ENCODE measurements at places on chromosomes 4 and X.

DNA sequence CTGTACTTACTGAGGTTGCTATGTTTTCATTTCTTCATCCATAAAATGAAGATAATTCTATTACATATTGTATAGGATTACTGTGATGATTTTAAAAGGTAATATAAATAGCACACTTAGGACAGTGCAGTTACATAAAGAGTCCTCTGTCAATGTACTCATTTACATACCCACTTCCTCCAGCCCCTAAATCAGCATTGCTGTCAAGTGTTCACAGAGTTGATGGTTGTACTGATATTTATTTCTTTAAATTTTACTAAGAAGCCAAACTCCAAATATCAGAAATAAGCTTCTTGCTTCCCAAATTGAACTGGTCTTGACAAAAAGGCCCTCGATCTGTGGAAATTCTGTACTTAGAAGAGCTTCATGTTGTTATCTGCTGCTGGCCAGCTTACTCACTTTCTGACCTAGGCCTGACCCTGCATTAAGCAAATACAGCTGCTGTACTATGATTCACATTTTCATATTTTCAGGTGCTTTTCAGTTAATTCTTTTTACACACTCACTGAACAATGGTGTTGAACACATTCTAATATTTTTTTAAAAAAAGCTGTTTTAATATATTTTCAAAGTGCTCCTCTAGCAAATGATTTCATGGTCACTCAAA, 259.6 kb downstream of the UNC5C start:
- no peak for DNase-seq

- peak; percentile 4 for DNase-seq
These were observed 38.0 kb downstream of the MAGEE2 start for GRCh38 chrX:75746891-75747639.

DNA sequence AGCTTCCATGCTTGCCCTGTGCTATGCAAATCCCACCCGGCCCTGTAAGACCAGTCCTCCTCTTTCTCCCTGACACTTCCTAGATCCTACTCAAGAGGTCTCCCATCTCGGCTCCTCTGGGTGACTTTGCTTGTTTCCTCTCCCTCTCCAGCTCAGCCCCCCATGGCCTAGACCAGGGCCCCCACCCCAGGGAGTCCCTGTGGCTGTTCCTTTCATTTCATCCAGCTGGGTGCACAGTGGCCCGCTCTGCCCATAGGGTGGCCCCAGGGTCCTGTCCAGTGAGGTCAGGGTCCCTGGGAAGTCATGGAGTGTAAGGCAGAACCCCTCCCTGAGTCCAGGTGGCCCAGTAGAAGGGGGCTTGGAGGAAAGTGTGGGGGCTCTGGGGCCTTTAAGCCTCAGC, 52.3 kb upstream of the NKX1-1 start:
- DNase-seq, result no peak

DNA sequence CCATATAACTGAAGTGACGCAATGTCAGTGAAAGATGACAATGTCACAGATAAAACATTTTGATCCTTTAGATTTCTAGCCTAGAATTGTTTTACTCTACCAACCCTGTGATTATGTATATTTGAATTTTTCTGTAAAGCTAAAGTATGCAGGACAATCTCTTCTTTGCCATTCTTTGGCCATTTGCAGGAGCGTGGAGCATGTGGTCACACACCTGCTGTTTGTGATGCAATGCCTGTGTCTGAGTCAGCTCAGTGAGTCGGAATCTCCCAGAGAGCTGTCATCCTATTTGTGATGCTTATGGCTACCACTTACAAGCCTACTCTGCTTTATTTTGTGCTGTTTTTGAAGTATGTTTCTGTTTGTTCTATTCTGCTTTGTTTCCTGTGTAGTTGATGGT, 214.5 kb downstream of the NAF1 start:
- no peak for DNase-seq

- DNase-seq, result no peak
These were observed 208.2 kb downstream of the PARM1 start for GRCh38 chr4:75141162-75141561.

DNA sequence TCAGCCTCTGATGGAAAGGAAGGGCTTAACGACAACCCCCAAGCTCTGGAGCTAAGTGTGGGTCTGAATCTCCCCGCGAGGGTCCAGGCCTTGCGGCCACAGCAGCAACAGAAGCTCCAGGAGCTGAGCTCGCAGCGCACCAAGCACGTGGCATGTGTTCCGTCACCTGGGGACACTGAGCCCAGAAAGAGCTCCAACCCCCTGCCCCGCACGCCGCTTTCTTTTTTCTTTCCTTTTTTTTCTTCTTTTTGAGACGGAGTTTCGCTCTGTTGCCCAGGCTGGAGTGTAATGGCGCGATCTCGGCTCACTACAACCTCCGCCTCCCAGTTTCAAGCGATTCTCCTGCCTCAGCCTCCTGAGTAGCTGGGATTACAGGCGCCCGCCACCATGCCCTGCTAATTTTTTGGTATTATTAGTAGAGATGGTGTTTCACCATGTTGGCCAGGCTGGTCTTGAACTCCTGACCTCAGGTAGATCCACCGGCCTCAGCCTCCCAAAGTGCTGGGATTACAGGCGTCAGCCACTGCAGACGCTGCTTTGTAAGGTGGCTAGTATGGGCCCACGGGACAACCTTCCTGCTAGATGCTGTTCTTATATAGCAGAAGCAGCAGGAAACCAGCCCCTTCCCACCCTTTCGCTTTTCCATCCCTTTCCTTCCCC, 685 bp upstream of the TNIP2 start:
- no peak for DNase-seq

DNA sequence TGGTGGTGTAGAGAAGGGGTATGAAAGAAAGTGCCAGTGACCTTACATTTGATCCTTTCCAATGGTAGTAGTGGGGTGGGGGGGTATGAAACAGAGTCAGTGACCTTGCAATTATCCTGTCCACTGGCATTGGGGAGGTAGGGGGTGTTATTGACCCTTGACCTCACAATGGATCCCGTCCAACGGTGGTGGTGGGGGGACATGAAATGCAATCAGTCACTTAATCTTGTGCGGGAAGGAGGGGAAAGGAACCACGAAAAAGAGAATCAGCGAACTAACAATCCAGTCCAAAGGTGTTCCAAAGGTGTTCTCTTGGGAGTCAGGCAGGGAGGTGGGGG, 619 bp upstream of the PDK3 start:
- no peak for DNase-seq

DNA sequence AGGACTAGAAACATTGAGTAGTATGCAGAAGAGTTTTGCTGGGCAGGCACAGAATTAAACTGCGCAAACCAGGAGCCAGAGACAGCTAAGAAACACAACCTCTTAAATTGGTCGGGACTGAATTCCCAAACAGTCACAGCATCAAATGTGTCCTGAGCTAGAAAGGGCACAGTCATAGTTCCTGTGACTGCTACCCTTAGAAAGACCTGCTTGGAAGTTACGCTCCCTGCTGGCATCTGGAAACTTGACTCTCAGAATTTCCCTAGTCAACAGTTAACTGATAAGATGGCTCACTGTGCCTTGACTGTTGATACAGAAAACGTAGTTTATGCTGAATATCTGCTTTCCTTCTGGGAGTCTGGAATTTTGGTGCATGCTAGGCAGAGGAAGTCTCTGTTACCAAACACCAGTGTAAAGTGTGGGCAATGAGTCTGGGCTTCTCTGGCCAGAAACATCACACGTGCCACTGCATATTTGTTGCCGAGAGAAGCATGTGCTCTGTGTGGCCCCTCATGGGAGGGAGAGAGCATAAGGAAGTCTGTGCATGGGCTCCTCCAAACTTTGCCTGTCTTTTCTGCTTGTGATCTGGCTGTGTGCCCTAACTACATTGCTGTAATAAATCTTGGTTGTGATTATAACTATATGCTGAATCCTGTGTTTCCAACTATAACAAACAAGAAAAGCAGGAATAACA, 11.6 kb upstream of the EOLA2 start:
- no peak for DNase-seq

Data from anterior cingulate cortex (tissue), 58 donors.